ENCODE measurements at places on chromosomes 5 and 9.

- peak; percentile 26 for DNase-seq
These were observed 18.9 kb downstream of the MARCHF11 start for GRCh38 chr5:16160706-16161105.

GRCh38 chr5:140141241-140141640 lies 15.5 kb downstream of the IGIP start:
- no peak for DNase-seq

DNA sequence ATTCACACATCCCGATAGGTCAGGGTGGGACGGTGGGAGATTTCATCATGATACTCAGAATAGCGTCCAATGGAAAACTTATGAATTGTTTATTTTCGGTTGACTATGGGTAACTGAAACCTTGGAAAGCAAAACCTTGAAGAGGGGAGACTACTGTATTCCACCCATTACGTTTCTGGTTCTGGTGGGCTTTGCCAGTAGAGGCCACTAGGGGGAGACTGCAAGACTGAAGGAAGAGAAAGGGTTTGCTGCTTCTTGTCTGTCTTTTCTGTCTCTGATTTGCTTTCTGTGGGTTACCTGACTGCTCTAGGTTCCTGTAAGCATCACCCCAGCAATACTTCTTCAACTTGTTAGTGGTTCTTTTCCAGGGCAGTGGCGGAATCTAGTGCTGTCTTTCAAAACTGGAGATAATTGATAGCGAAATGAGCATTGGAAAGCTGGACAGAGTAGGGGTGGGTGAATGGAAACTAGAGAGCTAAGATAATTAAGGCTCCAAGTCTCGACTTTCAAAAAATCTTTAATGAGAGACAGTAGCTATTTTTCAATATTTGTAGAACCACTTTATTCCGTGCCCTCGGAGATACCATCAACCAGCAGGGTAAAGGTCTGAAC lies 27.0 kb downstream of the GRIN3A start:
- DNase-seq = peak; percentile 24

DNA sequence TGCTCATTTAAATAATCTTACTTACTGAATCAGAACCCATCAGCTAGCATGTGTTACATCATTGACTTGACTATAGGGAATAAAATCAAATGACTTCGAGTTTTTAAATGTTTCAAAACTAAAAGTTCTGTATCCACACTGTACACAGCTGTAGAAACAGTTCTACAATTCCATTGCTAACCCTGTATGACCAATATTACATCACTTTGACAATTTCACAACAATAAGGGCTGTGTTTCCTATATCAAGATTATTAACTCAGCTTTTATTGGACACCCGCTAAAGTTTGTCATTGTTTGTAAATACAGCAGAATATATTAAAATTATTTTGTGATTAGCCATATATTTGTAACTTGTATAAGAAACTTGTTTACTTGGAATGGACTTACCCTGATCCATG lies 540.8 kb downstream of the PRELID2 start:
- DNase-seq = no peak

DNA sequence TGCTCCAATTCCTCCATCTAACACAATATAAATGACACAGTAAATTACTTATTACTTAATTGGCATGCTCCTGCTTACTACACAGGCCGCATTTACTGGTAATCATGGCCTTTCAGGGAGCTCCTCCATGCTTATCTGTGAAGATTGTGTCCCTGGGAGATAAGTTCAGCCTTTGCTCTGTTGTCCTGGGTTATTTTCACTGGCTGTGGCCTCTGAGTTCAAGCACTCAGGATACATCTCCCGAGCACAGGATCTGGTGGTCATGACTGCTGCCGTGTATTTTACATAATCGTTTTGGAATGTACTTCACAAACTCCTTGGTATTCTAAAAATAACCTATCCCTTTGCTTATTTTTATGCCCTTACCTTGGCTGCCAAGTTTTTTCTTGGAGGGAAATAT lies 215.7 kb downstream of the ICE1 start:
- no peak for DNase-seq

GRCh38 chr5:56251440-56251839 lies 18.3 kb upstream of the ANKRD55 start:
- no peak for DNase-seq

- DNase-seq = no peak
These were observed 2.3 kb upstream of the SLC12A2 start for GRCh38 chr5:128081111-128081851.

- DNase-seq = no peak
These were observed 44.6 kb downstream of the DMRT2 start for GRCh38 chr9:1094749-1095148.

DNA sequence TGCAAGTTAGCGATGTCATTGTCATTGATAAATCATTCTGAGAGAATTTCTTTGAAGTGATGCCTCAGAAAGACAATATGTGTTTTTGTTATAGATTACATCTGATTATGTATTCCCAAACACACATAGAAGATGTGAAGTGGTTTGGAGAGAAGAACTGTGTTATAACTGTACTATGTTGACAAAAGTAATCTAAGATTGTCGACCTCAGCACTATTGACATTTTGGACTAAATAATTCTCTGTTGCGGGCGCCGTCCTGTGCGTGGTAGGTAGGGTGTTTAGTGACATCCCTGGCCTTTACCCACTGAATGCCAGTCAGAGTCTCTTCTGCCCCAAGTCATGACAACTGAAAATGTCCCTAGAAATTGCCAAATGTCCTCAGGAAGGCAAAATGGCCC lies 77.8 kb downstream of the CFAP90 start:
- no peak for DNase-seq

- no peak for DNase-seq
These were observed 16.9 kb downstream of the FREM1 start for GRCh38 chr9:14893280-14893679.

GRCh38 chr9:124399968-124400940 lies 15.0 kb downstream of the PSMB7 start:
- DNase-seq = no peak

DNA sequence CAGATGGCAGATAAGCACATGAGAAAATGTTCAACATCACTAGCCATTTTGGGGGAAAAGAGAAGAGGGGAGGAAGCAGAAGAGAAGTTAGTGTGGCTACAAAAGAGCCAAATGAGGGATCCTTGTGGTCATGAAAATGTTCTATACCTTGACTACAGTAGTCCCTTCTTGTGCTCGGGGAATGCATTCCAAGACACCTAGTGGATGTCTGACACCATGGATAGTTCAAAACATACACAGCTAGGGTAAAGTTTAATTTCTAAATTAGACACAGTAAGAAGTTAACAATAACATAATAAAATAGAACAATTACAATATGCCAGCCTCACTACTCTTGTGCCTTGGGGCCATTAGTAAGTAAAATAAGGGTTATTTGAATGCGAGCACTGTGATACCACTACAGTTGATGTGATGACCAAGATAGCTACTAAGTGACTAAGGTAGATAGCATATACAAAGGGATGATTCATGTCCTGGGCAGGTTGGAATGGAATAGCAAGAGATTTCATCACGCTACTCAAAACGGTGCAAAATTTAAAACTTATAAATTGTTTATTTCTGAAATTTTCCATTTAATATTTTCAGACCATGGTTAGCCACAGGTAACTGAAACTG lies 344.1 kb downstream of the NR2F1-AS1 start:
- no peak for DNase-seq

Data from GM10248 (cell line).